Hematopoietic multipotent progenitor cell treated with erythropoietin and hydrocortisone succinate and interleukin-3 and kit ligand, for 8 days (in vitro differentiated cells): ENCODE measurements at places on chromosomes 5 and 9.

DNA sequence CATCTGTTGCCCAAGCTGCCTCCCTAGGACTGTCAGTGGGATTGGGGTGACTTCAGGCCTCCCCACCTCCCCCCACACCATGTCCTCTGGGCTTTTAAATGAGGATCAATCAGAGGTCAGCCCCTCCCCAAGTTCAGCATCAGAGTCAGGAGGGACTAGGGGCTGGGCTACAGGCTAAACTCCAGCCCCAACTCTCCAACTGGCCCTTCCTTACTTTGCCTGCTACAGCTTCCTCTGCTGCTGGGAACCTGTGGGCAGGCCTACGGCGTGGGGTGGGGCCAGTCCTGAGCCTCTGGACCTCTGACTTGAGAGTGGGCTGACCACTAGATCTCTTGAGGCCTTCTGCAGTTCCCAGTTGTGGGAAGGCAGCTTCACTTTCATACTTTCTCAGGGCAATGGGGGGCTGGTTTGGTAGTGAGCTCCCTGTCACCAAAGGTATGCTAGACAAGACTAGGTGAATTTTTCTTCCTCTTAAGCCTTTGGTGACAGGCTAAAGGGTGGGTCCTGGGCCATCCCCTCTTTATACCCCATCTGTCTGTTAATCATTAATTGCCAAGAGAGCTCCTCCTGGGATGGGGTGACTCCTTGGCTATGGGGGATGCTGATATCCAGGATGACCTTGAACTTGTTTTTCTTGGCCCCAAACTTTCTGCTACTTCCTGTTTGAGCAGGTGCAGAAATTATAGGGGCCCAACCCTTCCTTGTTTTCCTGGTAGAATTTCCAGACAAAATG lies 10.8 kb upstream of the DAB2IP start:
- DNase-seq = no peak

GRCh38 chr9:97985058-97985861 lies 2.1 kb downstream of the ANP32B start:
- DNase-seq = peak; percentile 68

- DNase-seq = no peak
Measured at GRCh38 chr5:59245198-59245597, 648.3 kb downstream of the PDE4D start.

GRCh38 chr5:54159153-54159892 lies 151.1 kb downstream of the ARL15 start:
- DNase-seq = peak; percentile 47

DNA sequence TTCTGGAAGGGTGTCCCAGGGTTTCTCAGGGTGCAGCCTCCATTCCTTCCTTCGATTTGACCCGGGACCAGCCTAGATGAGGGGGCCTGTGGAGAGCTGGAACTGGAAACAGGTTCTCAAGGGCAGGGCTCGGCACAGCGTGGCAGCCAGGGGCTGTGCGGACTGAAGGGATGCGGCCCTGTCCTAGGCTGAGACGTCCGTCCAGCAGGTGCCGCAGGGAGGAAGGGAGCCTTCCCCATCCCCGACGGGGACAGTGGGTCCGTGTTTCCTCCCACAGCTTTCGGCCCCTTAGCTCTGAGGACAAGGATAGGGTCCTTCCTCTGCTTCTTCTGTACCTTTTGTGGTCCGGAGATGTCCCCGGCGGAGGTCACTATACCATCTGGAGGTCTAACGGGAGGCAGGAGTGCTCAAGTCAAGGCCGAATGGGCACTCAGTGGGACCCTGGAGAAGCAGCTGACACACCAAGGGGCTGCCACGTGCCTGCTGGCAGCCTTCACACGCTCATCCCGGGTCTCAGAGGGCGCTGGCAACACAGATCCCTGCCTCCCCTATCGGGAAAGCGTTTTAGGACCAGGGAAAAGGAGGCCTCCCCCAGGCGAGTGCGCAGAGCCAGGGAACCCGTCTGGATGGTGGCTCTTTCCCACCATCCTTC lies 49.9 kb downstream of the USP20 start:
- DNase-seq = peak; percentile 73

- DNase-seq = peak; percentile 80
Measured at GRCh38 chr5:181246276-181247049, 2.8 kb upstream of the RACK1 start.

GRCh38 chr5:10699281-10699874 lies 61.7 kb downstream of the DAP start:
- no peak for DNase-seq

GRCh38 chr9:128323791-128324190 lies 1.2 kb downstream of the COQ4 start:
- DNase-seq = no peak

GRCh38 chr5:5306696-5307095 lies 115.8 kb upstream of the ICE1 start:
- DNase-seq = no peak

DNA sequence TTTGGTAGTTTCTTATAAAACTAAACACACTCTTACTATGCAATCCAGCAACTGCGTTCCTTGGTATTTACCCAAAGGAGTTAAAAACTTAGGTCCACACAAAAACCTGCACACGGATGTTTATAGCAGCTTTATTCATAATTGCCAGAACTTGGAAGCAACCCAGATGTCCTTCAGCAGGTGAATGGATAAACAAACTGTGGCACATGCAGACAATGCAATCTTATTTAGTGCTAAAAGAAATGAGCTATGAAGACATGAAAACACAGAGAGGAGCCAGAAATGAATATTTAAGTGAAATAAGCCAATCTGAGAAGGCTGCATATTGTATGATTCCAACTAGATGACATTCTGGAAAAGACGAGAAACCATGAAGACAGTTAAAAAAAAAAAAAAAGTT lies 10.7 kb downstream of the WNK2 start:
- no peak for DNase-seq

- DNase-seq = no peak
Measured at GRCh38 chr5:169946743-169947295, 33.5 kb downstream of the INSYN2B start.

- DNase-seq = no peak
Measured at GRCh38 chr5:91225848-91226686, 157.1 kb downstream of the ARRDC3 start.

DNA sequence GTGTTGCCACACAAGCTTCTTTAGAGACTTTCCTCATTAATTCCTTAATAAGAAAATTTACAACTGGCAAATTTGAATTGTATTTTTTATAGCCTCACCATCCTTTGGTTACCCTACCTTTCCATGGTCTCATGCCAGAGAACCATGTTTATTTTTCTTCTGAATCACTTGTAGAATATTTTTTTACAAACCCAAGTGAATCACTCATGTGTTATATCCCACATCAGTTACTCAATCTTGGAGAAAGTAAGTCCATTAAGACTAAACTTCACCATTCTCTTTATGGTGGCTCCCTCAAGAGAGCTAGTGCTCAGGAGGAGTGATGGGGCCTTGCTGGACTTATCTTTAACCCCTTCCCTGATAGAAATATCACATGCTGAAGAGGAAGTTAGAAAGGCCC lies 128.9 kb downstream of the SUSD1 start:
- DNase-seq = no peak

DNA sequence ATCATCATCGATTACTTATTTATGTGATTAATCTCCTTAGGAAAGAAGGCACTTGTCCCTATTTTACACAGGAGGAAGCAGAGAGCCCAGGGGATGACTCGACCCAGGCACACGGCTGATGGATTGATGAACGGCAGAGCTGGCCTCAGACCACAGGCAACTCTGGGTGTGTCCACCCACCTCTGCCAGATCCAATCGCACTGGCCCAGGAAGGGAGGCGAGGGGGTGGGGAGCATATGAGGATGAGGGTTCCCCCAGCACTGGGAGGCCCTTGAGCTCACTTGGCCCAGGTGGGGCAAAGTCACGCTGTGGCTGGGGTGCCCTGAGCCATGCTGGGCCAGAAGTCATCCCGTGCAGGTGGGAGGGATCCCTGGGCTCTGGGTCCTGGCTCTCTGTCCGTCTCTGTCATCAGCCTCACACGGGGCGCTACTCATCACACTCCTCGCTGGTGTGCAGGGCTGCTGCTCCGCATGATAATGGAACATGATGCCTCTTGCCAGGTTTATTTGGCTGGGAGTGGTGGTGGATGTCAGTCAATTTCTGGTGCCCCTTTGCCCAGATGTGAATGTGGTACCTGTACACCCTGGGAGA lies 160.1 kb downstream of the GAPVD1 start:
- no peak for DNase-seq

DNA sequence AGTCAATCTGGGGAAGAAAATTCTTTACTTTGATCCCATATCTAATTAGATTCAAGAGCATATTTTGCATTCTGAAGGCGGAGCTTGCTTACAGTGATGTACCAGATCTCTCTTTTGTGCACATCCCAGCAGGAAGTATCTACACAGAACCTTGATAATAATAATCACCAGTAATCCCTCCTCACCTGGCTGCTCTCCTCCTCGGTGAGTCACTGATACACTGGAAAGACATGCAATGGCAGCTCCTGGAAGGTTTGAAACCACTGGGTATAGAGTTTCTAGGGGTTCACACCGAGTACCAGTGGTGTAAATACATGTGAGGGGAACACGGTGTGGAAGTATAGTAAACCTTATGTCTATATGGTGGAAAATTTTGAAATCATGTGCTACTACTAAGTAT lies 205.5 kb upstream of the TARS1 start:
- no peak for DNase-seq

- no peak for DNase-seq
Measured at GRCh38 chr9:132866898-132867297, 11.2 kb downstream of the AK8 start.

GRCh38 chr9:16266648-16267276 lies 603.7 kb downstream of the BNC2 start:
- DNase-seq = peak; percentile 24

- no peak for DNase-seq
Measured at GRCh38 chr9:128823903-128824406, 5.6 kb downstream of the SPOUT1 start.

DNA sequence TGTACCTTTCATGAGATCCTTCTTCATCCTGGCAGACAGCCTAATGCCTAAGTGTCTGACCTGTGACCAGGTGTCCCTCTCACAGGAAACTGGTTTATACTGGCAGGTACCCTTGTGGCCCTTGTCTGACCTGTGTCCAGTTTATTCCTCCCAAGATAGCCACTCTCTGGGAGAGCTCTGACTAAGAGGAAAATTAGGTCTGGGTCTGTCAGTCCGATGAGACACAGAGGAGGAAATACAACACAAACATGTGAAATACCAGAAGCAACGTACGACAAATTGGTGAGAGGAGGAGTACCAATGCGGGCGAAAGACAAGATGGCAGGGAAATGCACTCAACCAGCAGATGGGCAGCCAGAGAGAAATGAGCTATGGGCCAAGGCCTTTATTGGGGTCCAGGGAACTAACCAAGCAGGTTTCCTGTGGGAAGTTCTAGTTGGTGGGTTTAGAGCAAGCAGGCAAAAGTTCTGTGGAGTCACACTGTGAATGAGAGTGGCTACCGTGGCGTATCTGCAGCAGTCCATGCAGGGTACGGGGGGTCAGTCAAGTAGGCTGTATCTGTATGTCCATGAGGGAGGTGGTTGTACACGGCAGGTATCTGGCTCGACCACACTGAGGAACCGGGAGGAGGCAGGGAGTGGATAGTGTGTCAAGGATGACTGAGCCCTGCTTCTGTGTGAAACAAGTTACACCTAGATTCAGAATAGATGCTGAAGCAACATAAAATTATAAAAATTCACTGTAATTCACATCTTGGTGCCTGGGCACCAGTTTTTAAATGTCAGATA lies 109.0 kb downstream of the MLLT3 start:
- no peak for DNase-seq

GRCh38 chr5:61370506-61370905 lies 38.4 kb downstream of the ZSWIM6 start:
- no peak for DNase-seq

GRCh38 chr5:145937432-145938250 lies 1.3 kb downstream of the SH3RF2 start:
- DNase-seq = no peak

GRCh38 chr9:106771608-106772007 lies 91.4 kb upstream of the ZNF462 start:
- no peak for DNase-seq

DNA sequence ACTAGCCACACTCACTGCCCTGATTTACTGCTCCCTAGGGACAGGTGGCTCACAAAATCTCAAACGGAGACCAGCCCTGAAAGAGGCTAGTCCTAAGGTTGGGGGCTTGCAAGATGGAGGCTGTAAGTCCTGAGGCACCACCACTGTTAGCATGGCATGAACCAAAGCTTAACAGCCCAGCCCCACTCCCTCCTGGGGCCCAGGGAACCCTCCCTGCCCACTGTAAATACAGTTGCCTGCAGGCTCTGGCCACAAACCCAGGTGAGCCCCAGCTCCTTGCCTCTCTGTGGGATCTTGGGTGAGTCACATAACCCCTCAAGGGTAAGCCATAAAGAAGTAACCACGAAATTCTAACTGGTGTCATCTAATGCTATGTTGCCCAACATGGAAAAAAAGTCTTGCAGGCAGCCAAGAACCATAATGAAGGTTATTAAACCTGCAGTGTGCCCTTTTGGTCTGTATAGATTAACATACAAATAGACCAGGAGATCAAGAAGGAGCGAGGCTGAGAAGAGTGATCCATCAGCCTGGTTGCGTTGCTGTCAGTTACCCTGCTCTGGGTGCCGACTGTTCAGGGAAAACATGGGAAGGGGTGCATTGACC lies 1.7 kb upstream of the POMT1 start:
- no peak for DNase-seq

GRCh38 chr5:171898386-171898785 lies 108.1 kb downstream of the FBXW11 start:
- DNase-seq = no peak

DNA sequence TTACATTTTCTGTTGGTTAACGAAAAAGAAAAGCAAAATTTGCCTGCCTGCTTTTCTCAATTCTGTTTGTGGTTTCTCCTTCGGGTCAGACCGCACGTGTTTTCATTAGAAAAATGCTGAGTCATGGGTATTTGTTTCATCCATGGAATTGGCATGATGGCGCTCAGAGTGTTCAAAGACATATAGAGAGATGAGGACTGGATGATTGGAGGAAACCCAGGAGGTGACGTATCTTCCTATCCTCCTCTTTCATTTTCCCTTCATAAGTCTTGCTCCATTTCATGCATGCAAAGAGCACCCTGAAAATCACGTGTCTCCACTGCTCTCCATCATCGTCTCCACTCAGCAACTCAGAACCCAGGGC lies 353.8 kb upstream of the WWC1 start:
- DNase-seq = peak; percentile 7
